ENCODE measurements at places on chromosomes 7 and 10.

DNA sequence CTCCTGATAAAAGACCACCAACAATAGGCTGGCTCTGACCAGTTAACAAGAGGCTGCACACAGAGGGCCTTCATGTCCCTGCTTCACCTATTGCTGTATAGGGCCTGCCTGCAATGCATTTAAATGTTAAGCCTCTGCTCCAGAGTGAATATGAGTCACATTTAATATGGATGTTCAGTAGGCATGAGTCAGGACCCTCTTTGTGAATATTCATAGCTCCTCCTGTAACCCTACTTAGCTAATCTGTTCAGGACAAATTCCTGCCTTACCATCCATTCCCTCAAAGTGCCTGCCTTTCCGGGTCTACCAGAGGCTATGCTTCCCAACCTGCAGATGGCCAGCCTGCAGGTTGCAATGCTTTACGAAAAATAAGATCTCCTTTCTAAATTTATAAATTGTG lies 32.5 kb downstream of the ARHGAP22 start:
- DNase-seq: no peak

DNA sequence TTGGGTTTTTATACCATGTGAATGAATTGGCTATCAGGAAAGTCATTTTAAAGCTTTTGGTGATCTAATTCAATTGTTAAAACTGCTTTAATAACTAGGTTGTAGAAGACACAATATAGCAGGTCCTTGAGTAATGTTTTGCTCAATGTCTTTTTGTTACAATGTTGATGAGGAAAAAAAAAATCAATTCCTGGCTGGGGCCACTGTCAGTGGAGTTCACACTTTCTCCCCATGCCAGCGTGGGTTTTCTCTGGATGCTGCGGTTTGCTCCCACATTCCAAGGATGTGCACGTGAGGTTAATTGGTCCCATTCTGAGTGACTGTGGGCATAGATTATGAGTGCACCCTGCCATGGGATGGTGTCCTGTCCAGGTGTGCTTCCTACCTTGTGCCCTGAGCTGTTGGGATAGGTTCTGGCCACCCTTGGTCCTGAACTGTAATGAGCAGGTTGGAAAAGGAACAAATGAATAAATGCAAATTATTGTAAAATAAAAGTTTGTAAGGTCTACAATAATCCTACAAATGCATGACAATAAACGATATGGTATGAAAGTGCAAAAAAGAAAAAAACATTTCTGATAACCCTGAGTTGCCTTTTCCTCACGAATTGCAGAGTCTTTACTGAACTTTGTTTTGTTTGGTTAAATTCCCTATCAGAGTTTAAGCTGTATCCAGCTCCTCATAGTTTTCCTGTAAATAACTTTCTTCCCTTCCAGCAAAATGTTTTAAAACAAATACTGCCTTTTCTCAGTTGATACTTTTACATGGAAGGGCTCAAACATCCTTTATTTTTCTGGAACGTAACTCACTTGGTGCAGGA lies 62.7 kb downstream of the AKR1C4 start:
- DNase-seq: no peak

DNA sequence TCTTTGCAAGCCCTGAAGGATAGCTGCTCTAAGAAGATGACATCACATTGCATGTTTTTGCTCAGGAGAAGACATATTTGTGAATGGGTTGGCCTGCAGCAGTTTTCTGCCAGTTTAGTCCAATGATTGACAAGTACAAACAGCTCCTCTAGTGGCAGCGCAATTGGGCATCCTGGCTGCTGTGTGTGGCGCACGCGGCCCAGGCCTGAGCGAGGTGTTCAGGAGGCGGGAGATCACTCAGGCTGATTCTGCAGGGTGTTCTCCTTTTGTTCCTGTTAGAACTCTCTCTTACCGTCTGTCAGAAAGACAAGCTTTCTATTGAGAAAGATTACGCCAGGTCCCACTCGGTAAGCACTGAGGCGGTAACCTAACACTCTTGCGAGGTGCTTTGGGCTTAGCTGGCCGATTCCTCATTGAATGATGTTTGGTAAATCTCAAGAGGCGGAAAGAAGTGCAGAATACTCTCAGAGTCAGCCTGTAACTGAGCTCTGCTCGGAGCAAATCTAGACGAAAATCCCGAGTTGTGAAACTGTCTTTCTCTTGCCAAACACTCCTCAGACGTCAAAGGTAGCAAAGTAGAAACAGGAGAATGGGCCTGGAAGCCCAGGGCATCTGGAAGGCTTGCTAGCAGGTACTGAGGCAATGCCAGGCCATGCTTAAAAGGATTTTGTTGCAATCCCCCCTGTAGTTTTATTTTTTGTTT lies 219.2 kb upstream of the BMPER start:
- no peak for DNase-seq

GRCh38 chr7:92623544-92623943 lies 33.4 kb upstream of the FAM133B start:
- no peak for DNase-seq

GRCh38 chr7:151813997-151814396 lies 62.9 kb downstream of the PRKAG2 start:
- DNase-seq: no peak

DNA sequence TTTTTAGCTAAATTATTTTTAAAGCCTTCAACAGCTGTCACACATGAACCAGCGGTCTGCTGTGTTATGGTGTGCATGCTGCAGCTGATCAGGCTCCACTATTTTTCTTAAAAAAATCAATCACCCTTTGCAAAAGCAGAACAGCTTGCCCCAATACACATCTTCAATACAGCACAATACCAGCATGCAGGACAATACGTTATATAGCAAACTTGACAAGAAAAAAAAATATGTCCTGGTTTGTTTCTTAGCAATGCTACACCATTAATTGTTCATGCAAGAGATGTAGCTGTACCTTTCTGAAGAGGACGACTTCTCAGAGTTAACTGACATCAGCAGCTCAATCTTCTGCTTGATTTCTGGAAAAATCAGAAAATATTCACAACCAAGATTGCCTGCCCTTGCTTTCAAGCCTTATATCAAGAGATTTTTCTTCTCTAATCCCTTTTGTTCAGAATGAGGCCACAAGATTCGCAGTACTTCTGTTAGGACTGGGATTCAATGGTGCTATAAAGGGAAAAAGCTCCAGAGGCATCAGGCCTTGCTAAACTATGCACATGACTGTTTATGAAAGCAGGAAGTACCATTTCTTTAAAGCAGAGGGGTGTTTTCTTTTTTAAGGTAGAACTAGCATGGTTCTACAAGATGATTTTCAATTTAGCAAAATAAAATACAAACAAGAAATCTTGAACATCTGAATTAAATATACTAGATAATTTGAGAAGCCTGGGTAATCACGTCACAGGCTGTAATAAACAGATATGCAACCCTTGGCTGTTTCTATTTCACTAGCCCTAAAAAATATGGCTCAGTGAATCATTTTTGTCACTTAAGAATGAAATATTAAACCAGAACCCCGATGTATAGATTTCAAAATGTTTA lies 120.0 kb downstream of the SRPK2 start:
- peak; percentile 34 for DNase-seq

Data from HuH-7 (cell line).